ENCODE measurements at places on chromosomes 16 and 17.

DNA sequence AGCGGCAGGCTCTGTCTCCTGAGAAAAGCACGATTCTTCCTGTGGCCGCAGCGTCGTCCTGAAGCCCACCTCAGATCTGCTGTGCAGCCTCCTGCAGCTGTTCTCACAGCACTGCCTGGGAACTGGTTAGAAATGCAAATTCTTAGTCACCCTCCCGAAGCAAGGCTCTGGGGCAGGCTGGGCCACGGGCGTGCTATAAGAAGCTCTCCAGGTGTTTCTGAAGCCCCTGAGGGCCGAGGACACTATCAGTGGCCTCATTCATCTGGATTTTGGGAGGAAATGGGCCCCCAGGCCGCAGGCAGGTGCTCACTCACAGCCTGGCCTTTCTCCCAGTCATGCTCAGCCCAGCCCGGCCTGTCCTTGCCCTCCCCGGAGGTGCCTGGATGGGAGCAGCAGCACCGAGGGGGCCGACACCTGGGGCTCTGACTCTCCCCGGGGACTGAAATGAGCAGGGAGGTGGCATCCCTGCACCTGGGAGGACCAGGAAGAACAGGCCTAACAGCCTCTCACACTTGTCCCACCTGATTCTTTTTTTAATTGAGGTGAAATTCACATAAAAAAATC, 10.4 kb upstream of the NLRC3 start:
- DNase-seq: no peak

DNA sequence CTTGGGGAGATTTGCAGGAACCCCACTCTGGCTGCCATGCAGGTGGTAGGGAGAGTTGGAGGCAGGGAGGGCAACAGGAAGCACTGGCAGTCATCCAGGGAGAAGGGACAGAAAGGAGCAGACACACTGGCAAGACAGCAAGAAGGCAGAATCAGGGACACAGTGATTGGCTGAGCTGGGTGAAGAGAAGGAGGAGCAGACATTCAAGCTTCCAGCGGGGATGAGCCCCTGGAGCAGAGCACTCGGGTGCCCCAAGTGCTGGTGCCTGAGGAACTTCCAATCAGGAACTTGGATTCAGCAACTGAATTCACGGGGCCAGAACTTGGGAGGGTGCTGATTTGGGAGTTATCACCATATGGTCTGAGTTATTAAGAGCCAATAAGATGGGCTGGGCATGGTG, 6.3 kb upstream of the ITGA3 start:
- DNase-seq: no peak

GRCh38 chr17:73758245-73758644, 114.0 kb upstream of the SDK2 start:
- no peak for DNase-seq

- no peak for DNase-seq
Measured at GRCh38 chr17:56011406-56012131, 141.7 kb upstream of the ANKFN1 start.

DNA sequence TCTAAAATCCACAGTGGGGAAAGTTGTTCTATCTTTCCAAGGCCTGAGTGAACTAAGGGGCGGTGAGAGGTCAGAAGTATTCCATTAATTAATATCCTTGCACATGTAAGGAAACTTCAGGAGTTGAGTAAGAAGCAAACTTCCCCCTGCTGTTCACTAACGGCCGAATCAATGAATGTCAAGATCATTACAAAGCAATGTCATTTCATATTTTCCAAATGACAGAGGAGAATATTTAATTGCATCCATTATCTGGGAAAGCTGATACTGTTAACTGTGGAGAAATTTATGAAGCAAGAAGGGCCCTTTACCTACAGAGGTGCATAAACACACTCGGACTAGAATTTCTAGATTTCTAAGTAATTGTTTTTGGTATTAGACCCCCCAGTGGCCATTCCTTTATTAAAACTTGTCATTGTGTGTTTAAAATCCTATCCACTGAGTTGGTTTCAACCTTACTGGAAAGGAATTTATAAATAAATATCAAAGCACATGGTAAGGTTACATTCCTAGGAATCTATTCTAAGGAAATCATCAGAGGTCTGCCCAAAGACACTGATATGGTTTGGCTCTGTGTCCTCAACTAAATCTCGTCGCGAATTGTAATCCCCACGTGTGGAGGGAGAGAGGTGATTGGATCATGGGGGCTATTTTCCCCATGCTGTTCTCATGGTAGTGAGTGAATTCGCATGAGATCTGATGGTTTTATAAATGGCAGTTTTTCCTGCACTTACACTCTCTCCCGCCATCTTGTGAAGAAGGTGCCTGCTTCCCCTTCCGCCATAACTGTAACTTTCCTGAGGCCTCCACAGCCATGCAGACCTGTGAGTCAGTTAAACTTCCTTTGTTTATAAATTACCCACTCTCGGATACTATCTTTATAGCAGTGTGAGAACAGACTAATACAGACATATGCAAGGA, 20.4 kb upstream of the SMURF2 start:
- no peak for DNase-seq

GRCh38 chr17:70750983-70751382, 581.7 kb downstream of the KCNJ2 start:
- DNase-seq: no peak

DNA sequence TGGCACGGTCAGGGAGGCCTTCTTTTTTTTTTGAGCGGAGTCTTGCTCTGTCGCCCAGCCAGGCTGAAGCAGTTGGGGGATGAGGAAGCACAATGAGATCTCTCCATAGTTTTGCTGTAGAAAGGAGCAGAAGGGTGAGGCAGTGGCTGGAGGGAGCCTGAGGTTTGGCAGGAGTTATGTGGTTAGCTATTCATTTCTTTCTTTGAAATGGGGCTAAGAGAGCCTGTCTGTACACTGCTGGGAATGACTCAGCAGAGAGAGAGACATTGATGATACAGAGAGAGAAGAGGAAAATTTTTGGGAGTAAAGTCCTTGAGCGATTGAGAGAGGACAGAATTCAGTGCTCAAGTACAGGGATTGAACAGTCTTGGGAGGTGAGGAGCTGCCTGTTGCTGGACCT, 22.1 kb downstream of the NOS2 start:
- no peak for DNase-seq

DNA sequence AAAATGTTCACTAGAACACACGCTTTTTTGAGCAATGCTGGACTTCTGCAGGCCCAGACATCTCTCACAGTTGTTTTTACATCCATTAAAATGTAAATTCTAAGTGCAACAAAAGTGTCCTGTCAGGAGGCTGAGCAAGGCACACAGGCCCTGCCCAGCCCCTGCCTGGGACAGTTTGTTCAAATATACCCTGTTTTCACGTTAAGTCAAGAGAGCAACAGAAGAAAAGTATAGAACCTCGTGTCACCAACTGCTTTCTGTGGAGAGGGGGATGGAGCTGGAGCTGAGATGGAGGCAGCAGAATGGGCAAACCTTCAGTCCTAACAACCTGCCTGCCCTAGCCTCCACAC, 4.3 kb upstream of the HOXB2 start:
- DNase-seq: no peak

DNA sequence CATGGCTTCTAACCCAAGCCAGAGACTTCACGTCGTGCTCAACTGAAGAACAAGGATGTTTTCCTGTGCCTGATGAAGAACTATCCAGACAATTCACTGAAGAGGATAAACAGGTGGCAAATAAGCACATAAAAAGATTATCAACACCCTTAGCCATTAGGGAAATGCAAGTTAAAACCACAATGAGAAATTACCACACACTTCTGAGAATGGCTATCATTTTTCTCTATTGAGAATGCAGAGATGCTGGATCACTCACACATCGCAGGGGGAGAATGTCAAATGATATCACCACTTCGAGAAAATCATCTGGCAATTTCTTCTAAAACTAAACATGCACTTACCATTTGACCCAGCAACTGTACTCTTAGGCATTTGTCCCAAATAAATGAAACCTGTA, 162.8 kb downstream of the IRX3 start:
- DNase-seq: no peak

DNA sequence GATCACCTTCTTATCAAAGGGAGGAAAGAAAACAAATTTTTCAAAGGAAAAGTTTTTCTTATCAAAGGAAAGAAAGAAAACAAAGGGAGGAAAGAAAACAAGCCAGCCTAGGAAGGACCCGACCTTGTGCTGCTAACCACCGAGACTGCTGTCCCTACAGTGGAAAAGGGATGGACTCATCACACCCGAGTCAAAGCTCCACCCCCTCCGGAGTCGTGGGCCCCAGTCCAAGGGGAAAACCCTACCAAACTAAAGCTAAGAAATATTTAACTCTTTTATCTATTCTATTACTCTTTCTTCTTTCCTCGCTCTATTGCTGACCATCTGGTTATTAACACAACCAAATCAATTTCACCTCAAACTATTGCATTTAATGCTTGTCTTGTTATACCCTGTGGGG, 6.1 kb upstream of the ENDOV start:
- DNase-seq: no peak

- DNase-seq: no peak
Measured at GRCh38 chr16:59238246-59238645, 504.1 kb upstream of the GOT2 start.

DNA sequence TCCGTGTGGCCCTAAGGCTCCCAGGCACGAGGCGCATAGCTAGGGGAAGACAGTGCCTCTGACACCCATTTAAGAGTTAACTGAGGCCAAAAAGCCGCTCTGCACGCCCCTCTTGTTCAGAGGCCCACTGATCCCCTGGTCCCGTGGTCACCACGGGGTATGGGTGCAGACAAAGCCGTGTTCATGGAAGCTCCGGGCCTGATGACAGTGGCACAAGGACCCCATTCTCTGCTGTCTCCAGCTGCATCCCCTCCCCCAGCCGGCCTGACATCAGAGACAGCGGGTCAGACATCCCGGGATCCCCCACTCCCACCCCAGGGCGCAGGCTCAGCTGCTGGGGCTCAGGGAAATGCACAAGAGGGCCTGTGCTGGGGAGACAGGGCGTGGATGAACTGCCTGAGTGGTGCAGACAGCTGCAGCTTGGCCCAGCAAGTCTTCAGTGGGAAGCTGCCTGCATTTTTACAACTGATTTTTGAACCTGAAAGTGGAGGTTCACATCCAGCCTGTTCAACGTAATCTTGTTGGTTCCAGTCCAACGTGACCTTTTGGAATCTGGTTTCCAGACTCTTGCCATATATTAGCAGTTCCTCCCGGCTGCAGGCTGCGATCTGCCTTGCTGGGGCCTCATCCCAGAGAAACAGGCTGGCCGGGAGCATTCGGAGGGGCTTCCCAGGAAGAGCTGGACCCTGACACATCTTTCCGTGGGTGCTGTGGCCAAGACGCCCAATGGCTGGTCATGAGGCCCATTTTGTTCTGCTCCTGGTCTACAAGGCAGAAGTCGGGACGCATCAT, 9.7 kb upstream of the BAHCC1 start:
- DNase-seq: no peak

DNA sequence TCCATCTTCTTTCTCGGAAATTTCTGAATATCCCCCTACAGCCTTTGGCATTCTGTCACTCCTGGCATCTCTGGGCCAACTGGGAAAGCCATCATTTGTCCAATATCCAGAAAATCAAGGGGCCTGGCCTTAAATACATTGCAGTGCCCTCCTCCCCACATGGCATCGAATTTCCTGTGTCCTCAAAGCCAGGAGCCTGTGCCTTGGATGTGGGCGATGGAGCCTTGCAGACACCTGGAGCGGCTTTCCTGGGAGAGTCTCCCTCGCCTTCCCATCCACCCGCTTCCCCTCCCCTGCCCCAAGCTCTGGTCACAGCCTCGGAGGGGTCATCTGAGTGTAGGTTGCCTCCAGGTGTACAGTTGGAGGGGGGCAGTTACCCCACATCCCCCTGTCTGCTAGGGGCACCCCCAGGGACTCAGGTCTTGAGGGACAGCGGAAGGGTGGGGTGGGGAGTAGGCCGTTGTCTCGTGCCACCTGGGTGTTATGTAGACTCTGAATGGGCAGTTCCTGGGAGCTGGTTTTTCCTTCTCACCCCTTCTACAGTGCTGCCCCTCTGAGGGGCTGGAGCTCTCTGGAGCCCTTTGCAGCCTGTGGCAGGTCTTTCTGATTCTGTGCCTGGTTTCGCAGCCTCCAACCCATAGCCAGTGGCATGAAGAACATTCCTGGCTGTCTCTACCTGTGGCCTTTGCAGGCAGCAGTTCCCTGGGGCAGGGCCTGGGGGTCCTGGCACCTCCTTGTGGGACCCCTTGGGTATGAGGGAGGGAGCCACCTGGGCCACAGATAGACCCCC, 239.8 kb downstream of the SEC14L1 start:
- DNase-seq: no peak

DNA sequence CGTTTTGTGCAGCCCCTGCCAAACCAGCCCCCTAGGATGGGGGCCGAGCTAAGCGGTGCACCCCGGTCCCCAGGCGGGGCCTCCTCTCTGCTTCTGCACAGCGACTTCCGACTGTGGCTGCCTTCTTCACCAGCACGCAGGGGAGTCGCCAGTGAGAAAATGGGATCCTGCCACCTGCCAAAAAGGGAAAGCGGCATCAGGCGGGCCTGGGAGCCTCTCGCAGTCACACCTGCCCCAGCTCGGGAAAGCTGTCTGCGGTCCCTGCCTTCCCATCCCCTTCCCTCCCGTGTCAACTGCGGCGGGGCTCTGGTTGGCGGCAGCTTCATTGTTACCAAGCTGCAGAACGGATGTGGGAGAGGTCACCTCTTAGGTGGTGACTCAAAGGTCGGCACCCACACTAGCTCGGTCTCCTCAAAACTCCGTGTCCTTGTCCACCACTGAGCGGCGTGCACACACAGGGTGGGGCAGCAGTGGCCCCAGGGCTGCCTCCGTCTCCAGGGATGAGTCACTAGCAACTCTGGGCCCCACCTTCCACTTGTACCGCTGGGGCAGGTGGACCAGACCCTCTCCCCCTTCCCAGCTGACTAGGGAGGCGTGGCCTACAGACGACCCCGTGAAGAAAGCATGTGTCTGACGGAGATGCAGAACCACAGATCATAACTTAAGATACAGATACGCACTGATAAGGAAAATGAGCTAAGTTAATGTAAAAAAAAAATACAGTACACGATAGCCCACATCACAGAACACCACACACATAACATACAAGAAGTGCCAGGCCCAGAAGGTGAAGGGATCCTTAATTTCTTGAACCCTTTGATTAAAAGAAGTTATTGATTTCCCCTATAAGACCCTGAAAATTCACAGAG, 1.5 kb upstream of the PCYT2 start:
- no peak for DNase-seq

DNA sequence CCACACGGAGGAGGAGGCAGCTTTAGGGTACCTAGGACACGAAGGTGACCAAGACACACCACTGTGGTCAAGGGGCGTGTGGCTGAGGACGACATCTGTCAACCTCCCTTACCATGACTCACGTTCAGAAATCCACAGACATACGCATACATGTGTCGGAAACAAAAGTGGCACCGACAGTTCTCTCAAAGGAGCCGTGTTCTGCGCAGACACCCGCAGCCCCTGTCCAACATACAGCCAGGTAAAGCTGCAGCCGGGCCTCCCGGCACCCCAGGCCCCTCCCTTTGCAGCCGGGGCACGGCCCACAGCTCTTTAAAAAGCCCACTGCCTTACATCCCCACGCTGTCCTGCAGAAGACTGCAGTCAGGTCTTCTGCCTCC, 40.5 kb upstream of the KLHDC4 start:
- no peak for DNase-seq
